Stimulated activated CD8-positive, alpha-beta memory T cell treated with anti-CD3 and anti-CD28 coated beads, Interleukin-7, amount 100 ng/mL, for 48 hours (primary cell): ENCODE measurements at places on chromosomes 12 and 14.

DNA sequence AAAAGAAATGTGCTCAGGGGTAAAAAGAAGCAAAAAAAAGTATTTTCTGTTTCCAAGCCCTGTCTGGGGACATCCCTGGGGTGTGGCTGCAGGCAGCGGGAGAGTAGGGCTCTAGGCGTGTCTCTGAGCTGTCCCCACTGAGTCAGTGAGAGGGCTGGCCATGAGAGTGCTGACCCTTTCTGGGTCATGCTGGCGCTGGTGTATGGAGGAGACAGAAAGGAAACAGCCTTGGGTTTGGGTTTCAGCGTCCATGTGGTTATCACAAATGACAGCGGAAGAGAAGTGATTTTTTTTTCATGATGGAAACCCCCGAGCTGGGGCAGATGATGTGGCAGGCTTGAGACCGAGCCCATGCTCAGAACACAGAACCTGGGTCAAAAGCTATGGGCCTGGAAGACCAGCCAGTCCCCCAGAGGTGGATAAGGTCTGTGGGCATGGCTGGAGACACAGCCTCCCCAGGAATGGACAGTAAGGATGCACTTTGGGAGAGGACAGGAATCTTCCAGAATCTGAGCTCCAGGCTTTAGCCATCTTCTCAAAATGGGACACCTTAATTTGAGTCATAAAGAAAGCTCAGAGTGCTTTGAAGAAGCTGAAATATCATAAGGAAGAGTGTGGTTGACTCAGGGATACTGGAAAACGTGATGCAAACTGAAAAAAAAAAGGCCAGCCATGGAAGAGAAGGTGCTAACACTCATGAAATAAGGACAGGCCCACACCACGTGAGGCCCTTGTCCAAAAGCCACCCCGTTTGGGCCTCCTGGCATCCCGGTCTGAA is 36.2 kb downstream of the SYNE3 start:
- peak; percentile 31 for DNase-seq

DNA sequence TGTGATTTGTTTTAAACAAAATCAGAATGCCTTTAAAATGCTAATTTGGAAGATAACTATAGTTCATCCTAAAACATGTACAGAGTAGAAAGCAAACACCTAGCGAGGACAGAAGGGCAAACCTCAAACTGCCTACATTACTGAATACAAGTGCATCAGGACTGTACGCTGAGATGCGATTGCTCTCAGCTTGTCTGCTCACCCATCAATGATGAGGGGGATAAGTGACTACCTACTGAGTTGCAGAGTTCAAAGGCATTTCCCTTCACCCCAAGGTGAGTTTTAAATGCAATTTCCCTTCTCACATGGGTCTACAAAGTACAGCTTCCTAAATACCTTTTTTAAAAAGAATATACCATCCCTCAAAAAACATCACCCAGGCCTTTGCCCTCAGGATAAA is 52.9 kb downstream of the PHLDA1 start:
- DNase-seq, result no peak

GRCh38 chr12:10215436-10215835 is 2.8 kb downstream of the GABARAPL1 start:
- DNase-seq, result no peak

- DNase-seq, result no peak
Observed at GRCh38 chr12:52907092-52907810, 2.4 kb upstream of the KRT8 start.

DNA sequence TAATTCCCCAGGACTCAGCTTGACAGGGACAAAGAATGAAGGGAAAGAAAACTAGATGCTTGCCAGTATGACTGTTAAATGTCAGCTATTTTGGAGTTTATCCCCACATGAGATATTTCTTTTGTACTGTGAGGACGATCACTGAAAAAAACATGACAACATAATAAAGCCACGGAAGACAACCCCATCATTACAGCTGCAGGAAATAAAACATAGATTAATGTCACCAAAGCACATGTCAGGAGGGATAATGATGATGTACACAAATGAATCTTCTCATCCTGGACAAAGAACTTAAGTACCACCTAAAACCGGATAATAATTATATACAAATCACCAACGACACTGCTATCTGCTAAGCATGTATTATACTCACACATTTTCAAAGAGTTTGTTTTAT is 84.6 kb upstream of the GRIP1 start:
- no peak for DNase-seq

DNA sequence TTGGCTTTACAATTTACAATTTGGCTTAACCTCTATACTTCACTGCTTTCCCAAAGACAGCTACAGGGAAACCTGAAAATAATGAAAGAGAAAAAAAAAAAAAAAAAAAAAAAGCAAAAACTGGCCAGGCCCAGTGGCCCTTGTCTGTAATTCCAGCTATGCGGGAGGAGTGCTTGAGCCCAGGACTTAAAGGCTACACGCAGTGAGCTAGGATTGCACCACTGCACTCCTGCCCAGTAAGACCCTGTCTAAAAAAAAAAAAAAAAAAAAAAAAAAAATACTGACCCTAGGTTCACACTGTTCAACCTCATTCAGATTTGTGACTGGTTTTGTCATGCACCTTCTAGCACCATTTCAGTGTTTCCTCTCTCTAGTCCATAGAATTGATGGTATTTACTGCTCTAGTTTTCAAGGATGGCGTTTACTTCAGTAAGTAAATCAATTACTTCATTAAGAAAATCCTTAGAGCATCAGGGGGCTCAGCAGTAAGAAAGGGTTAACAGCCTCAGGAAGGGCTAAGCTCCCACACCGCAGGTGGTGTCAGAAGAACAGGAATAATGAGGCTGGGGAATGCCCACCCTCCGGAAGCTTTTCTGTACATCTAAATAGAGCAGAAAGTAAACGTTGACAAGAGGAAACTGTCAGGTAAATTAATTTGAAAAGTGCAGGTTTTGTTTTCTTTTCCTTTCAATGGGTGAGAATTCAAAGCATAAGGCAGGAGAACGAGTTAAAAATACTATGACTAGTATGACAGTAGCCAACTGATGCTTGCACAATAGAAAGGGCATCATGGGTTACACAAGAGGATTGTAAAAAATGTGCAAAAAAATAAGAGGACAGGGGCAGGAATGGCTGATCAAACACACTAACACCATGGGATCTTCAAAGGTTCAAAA is 115.0 kb upstream of the MDM1 start:
- DNase-seq, result no peak

DNA sequence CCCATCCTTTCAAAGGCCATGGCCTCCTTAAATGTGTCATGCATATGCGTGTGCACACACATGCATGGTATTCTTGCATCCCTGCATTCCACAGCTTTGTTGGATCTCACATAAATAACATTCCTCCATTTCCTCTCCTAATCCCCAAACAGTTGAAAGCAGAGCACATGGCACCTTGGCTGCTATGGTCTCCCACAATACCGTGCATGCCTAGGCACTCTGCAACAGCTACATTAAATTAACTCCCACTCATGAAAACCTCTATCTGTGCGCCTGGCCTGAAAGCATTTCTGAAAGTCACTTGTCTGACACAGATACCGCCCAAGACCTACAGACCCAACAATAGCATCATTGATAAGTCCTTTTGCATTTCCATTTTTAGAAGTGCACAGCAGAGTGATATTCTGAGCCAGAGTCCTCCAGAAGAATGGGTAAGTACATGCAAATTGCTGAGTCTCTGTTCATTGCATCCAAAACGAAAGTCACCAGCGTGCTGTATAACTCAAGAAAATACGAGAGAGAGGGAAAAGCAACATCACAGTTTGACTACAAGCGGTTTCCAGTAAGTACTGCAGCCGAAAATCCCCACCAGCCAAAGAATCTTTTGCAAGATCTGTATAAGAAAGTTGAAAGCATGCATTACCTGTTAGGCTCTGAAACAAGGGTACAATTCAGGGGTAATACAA is 436 bp downstream of the ASB2 start:
- no peak for DNase-seq

GRCh38 chr14:56118611-56119181 is 485 bp downstream of the PELI2 start:
- DNase-seq, result no peak

DNA sequence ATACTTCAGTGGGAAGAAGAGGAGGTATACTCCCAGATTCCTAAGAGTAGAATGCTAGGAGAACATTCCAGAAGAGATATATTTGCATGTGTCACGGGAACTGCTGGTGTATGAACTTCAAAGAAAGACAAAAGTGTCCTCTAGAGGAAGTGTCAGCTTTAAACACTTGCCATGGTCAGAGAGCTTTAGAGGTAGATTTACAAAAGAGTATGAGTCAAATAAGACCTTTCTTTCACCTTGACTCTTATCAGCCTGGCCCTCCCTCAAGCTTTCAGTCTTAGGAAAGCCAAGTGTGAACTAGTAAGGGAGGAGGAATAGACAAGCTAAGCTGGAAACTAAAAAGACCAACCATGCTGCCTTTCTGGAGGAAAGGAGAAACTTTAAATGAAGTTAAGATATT is 34.7 kb downstream of the COX8C start:
- DNase-seq, result no peak
